DMS 273 treated with DMSO at 0.1 percent for 48 hours (cell line): ENCODE measurements at places on chromosomes 4 and X.
A peak's percentile ranks its signal among the peaks of the same experiment; 100 is the strongest.

- no peak for DNase-seq
These were observed 694.2 kb upstream of the TENM3 start for GRCh38 chr4:181548873-181549575.

DNA sequence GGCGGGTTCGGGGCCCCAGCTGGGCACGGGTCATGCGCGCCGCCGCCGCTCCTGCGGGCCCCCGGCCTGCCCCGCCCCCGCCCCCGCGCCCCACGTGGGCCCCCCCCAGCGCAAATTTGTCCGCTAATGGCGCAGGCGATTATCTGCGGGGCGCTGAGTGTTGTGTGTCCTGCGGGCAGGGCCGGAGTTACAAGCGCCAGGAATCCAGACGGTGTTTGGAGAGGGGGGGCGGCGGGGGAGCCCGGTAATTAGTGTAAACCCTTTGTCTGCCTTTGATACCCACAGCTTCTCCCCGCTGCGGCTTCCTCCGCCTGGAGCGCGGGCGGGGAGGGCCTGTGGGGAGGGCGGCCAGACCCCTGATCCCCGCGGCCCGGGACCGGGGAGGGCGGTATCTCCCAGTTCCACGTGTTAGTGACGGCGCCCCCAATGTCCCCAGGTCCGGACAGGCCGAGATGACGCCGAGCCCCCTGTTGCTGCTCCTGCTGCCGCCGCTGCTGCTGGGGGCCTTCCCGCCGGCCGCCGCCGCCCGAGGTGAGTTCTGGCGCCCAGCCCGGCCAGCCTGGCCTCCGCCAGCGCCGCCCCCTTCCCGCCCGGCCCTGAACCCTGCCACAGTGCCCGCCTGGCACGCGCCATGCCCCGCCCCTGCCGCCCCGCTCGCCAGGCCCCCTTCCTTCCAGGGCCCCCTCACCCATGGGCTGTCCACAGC, 761 bp downstream of the FGFRL1 start:
- DNase-seq, result peak; percentile 40

- no peak for DNase-seq
These were observed 1.7 kb downstream of the WDR45 start for GRCh38 chrX:49077941-49078340.

DNA sequence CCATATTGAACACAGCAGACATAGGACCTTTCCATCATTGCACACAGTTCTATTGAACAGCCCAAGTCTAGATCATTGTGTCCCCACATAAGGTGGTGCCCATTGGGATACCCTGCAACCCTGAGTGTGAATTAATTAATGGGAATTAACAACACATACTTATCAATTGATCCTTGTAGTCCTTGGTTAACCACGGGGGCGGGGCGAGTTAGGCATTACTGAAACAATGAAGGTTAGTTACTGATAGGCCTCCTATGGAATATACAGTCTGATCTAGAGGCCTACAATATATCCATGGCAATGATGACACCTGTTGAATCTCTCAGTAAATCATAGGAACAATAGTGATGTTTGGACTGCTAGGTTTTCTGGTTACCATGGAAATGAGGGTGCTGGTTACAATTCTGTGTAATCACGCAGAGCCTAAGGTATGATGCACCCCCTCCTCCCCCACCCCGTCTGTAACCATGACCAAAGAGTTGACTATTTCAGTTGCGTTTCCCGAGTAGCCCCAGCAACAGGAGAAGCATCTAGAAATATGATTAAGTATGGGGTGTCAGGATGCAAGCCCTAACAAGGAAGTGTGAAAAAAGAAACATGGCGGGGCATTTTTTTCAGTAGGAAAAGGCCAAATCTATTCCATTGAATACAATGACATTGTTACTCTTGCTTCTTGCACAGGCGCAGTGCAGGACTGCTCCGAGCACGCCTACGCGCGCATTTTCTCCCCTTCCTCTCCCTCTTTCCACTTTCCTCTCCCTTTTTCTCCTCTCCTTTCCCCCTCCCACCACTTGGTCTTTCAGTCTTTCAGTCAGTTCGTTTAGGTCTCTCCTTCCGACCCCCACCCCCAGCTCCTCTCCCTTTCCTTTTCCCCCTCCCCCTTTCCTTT, 677 bp upstream of the NONO start:
- DNase-seq, result no peak

GRCh38 chr4:155530857-155531256, 135.8 kb upstream of the GUCY1A1 start:
- DNase-seq, result no peak

GRCh38 chr4:17168571-17168970, 270.1 kb upstream of the LDB2 start:
- no peak for DNase-seq

DNA sequence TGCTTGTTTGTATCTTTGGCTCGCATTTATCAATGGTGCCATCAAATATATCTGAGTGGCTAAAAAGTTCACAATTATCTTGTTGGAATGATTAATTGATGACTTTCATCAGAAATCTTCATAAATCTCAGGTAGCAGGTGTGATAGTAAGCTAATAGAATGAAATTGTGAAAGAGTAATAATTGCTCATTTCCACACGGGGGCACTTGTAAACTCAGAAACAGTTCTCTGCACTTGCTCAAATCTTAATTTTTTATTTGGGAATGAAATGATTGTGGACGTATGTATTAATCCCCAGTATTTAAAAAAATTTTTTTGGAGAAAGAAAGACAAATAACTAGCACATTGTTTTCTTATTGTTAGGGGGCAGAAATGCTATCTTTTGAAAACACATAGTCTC, 132.8 kb downstream of the DTHD1 start:
- DNase-seq, result no peak

DNA sequence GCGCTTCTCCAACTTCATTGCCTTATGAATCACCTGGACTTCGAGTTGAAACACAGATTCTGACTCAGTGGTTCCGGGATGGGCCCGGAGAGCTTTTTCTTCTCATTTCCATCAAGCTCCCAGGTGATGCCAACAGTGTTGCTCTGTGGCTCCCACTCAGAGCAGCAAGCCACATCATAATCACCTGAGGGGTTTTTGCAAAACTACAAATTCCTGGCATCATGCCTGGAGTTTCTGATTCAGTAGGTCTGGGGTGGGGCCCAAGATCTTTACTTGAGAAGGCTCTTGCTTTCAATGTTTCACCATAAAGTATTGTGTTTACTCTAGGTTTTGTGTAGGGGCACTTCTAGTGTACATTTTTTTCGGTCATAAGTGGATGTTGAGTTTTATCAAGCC, 7.0 kb downstream of the MTM1 start:
- DNase-seq, result no peak

GRCh38 chrX:151099001-151099400, 77.4 kb upstream of the GPR50 start:
- no peak for DNase-seq

DNA sequence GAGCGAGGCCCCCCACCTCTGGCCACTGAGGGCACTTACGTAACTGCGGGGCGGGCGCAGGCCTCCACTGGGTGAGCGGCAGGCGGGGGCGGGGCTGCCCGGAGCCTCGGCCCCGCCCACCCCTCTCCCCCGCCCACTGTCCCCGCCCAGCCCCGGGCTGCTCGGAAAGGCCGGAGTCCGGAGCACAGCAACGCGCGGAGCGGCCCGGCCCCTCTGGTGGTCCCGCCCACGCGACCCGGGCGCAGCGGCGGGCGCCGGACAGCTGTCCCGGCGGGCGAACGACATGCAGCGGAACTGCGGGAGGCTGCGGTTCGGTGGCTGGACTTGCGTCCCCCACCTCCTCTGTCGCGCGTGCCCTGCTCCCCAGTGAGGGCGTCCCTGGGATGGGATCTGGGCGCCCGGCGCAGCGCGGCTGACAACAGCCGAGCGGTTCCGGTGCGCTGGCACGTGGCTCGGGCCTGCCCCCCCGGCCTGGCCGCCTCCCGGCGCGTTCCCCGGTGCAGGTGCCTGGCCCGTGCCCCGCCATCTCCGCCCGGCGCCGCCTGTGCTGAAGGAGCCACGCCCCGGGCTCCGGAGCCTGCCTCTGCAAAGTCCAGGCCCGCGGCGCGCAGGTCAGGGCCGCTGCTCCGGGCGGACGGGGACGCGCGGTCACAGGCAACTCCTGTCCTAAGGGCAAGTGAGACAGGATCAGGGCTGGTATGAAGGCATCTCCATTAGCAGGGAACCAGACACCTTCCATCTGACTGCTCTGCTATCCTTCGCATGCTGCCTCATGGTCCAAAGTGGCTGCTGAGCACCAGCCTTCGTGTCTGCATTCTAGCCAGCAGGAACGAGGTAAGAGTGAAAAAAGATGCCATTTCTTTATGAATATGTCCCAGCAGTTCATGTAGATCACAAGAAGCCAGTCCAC, 21.8 kb upstream of the JAKMIP1 start:
- DNase-seq, result peak; percentile 19
